ENCODE measurements at places on chromosomes 7 and 10. TPM values are rescaled to one million over a fixed set of nuclear protein-coding genes. Genes with fewer than 3 reads are reported as not detected.

Gene OGDHL
- total RNA-seq: 11.5 TPM

Gene TMED4
- 73.8 TPM for total RNA-seq

Gene FANK1
- 0.43 TPM for total RNA-seq

Gene KNDC1
- 0.05 TPM for total RNA-seq

Gene AGMO
- 0.40 TPM for total RNA-seq

Gene DPCD
- total RNA-seq: 17.5 TPM

Gene PROSER2
- total RNA-seq: 1.3 TPM

Gene FAM131B
- 0.19 TPM for total RNA-seq

Gene METTL27
- total RNA-seq: 0.35 TPM

Gene GFRA1
- 0.59 TPM for total RNA-seq

Gene GJD4
- total RNA-seq: not detected

Gene ZNF33A
- total RNA-seq: 18.7 TPM

Gene GRID2IP
- total RNA-seq: not detected

Gene EFCAB10
- not detected for total RNA-seq

Gene UCMA
- total RNA-seq: not detected

Gene UBTD1
- total RNA-seq: 25.5 TPM

Gene RNF32
- total RNA-seq: 0.38 TPM

All from cardiac septum (tissue), 1 donor.